ENCODE measurements at places on chromosomes 16 and 17. TPM values are rescaled to one million over a fixed set of nuclear protein-coding genes. Genes with fewer than 3 reads are reported as not detected.

KLHL10 gene
- total RNA-seq: 0.32 TPM

SRCIN1 gene
- 1.2 TPM for total RNA-seq

KIF2B gene
- total RNA-seq: not detected

CCL14 gene
- total RNA-seq: 22.6 TPM

DNA sequence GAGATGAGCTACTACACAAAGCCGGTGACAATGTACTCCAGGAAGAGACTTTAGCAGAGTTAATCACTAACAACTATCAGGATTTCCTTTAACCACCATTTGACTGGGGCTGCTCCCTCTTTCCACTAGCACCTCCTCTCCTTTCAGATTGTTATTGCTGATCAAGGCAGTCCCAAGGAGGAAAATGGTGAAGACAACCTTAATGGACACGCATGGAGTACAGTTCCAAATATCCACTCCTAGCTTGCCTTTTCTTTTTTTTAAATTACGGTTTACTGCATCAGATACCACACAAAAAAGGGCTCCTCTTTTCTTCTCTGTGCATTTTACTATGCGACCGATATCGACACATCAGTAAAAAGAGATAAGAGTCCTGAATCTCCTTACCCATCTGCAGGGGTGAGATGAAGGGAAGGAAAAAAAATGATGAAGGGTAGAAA, 30.9 kb downstream of the FAM222B start:
- no peak for DNase-seq

DNA sequence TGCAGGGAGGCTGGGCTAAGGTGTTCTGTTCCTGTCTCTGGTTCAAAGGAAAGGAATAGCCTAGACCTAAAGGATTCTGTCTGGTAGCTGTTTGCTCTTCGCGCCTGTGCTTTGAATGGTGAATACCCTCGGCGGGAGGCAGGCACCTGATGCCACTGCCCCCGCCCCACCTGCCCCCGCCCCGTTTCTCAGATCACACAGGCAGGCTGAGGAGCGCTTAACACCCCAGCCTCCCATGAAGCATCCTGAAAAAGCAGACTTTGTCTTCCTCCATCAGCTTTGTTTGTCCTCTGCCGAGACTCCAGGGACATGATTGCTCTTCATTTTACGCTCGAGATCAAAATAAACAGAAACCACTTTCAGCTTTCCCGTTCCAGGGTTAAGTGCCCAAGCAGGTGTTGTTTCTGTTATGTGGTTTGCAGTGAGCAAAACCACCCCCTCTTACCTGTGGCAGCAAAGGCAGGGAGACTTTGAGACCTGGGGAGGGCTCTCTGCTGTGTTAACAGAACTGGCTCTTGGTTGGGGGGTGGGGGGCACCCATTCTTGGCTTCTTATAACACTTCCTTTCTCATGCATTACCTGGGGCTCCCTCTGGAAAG, 452.1 kb downstream of the WWOX start:
- DNase-seq: no peak

- peak; percentile 28 for DNase-seq
Observed at GRCh38 chr16:57356547-57356946, 2.0 kb upstream of the CCL22 start.

HP gene
- total RNA-seq: 19.1 TPM

DLX4 gene
- total RNA-seq: not detected

- DNase-seq: no peak
Observed at GRCh38 chr17:60751884-60752283, 74.2 kb downstream of the BCAS3 start.

TEKT5 gene
- not detected for total RNA-seq

DNA sequence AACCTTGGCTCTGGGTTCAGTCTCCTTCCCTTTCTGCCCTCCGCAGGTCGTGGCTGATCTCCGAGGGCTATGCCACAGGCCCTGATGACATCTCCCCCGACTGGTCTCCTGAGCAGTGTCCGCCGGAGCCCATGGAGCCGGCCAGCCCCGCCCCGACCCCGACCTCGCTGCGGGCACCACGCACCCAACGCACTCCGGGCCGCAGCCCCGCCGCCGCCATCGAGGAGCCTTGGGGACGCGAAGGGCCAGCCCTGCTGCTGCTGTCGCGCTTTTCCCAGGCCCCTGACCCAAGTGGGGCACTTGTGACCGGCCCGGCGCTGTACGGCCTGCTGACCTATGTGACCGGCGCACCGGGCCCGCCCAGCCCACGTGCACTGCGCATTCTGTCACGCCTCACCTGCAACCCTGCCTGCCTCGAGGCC, 5.1 kb downstream of the ARMC5 start:
- peak; percentile 77 for DNase-seq

DNA sequence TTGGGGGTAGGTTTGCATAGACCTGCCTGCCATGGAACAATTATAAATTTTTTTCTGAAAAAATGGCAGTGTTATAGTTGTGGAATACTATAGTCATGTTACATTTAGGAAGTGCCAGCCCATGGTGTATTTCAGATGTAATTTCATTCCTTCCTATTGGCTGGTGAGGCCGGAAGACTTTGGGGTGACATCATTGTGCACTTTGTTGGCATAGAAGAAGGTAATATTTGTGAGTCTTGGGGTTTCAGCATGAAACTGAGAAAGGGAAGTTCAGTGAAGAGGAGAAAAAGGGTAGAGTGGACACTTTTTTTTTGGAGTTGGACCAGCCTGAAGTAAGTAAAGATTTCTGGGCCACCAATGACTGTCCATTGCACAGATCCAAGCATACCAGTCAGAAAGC, 16.0 kb upstream of the HEATR6 start:
- no peak for DNase-seq

LRRC75A gene
- total RNA-seq: 2.3 TPM

GCGR gene
- total RNA-seq: not detected

GRCh38 chr17:73824321-73824720, 180.1 kb upstream of the SDK2 start:
- no peak for DNase-seq

CACNG1 gene
- not detected for total RNA-seq

GRCh38 chr17:82787081-82787848, 35.4 kb downstream of the TBCD start:
- DNase-seq: peak; percentile 96

TRIM25 gene
- 54.0 TPM for total RNA-seq

DNA sequence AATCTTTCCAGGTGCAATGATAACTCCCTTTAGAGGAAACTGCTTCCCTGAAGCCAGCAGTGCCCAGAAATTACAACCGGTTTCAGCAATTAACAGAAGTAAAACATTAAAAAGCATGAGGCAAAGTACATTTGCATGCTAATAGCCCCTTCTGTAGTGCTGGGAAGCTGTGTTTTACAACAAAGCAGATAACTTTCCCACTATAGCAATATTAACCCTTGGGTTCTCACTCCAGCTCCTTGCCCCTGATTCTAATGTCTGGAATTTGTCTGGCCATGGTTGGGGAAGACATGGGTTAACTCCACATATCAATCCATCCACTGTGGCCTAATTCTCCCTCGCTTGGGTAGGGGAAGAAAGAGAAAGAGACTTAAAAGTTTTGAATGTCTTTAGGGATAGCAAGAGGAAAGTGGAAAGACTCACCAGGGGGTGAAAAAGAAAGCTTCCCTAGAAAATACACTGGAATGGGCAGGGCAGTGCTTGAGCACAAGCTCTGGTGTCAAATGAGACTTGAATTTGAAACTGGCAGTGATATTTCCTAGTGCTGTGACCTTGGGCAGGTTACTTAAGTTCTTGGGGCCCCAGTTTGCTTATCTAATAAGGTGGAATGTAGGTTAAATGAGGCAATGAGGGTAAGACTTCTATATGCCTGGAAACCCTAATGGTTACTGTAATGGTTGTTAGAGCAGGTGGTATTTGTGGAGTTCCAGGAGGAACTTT, 102.0 kb downstream of the SOX9 start:
- DNase-seq: no peak

CTRB1 gene
- total RNA-seq: not detected

GRCh38 chr17:32490101-32490482, 3.3 kb downstream of the CDK5R1 start:
- DNase-seq: no peak

CLEC18B gene
- 0.60 TPM for total RNA-seq

- DNase-seq: no peak
Observed at GRCh38 chr16:54477714-54478113, 191.1 kb upstream of the IRX3 start.

DNA sequence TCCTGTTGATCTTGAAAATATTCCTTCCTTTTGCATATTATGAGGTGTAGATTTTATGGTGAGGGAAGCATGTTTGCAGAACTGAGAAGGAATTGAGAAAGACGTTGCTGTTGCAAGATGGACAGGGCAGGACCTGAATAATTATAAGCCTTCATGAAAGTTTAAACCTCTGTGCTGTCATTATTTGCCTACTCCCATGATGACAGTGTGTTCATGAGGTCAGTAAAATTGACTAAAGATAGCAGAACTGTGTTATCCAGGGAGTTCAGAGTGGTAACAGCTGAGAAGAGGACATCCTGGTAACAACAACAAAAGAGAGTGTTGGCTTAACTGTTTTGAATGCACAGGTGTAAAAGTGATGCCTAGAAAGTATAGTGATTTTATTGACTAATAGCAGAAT, 45.3 kb upstream of the HLF start:
- DNase-seq: no peak

MT2A gene
- total RNA-seq: 643 TPM
